ENCODE measurements at places on chromosomes 2 and 18.

DNA sequence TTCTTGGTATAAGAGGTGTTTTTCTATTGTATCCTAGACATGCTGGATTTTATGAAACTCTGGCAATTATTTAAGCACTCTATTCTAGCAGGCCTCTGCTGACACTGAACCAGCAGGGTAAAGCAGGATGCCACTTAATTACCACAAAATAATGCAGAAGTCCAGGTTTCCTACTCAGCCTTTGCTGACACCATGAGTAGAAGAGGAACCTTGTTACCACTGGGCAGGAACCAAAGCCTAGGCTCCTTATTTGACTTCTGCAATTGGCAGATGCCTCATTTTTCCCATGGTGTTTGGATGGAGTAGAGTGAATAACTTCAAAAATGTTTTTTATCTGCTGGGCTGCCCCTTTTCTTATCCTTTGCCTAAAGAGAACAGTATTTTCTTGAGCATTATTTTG is 60.8 kb downstream of the THNSL2 start:
- no peak for DNase-seq

DNA sequence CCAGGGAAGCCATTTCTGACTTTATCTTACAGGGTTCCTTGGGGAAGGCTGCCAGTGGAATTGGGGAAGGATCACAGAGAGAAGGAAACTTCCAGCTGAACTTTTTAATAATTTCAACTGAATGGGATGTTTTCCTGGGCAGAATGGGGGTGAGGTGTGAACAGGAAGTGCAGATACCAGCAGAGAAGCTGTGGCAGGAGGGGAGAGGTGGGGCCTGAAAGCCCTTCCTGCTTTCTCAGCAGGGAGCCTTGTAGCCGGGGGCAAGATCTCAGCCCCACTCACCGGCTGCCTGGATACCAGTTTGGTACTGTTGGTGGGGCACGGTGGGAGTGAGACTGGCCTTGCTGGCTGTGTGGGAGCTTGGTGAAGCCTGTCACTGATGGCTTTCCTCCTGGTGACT is 170.5 kb downstream of the ZBTB7C start:
- DNase-seq, result no peak

DNA sequence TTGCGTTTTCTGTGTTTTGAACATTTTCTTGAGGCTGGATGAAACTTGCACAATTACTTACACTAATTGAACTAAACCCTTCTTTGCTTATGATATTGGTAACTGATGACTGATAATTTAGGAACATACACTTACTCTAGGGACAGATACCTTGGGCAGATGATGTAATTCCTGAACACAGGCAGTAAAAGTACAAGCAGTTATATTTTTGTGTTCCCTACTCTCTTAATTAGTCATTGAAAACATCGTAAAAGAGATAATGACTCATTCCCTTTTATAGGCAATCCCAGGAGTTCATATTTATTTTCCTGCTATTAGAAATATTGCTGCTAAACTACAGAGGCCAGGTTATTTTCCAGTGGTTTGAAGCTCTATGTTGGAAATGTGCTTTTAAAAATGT is 46.4 kb downstream of the CCDC85A start:
- no peak for DNase-seq

DNA sequence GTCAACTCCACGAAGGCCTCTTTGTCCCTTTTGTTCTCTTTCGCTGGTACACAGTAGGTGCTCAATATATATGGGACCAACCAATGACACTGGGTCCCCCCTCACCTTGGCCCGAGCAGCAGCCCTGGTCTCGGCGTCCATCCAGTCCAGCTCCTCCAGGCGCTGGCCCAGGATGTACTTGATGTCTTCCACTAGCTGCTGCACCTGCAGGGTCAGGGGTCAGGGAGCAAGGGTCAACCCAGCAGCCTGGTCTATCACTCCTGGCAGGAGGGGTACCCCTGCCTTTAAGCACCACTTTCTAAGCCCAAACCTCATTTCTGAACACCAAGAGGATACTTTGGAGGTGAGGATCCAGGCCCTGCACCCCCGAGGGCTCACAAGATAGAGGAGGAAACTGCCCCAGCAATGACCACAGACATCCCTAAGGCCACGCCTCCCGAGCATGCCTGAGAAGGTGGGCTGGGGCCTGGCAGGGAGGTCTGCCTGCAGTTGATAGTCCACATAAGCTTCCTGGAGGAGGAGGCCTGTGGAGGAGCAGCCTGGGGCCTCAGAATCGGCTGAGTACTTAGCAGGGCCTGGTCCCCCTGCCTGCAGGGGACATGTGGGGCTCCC is 4.2 kb downstream of the ECEL1 start:
- DNase-seq, result no peak

GRCh38 chr18:56807901-56808300 is 156.7 kb downstream of the WDR7 start:
- no peak for DNase-seq

GRCh38 chr2:88216641-88217040 is 46.5 kb downstream of the THNSL2 start:
- no peak for DNase-seq

GRCh38 chr2:12155303-12156051 is 409.0 kb downstream of the LPIN1 start:
- DNase-seq, result no peak

GRCh38 chr18:56124186-56124585 is 514.2 kb downstream of the TXNL1 start:
- DNase-seq, result no peak

DNA sequence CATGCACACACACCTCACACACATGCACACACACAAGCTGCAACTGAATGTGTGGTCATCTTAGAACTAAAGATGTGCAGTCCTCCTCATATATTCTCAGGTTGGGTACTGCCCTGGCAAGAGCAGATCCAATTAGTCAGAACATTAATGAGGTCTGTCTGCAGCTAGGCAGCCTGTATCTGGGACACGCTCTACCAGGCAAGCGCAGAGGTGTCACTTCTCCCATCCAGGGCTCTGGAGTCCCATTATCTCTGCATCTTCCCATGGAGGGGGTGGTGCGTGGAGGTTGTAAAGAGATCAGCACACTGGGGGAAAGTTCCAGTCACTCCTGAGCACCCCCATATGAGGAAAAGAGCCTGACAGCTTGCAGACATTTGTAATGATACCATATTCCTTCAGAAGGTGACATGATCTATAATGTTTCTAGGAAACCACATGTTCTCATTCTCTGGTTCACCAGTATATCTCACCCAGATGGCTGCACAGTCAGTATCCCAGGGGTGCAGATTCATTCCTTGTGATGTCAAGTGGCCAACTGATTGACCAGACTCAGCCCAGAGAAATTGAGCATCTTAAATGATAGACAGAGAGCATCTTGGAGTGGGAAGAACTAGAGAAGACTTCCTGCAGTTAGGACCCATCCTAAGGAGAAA is 95.4 kb downstream of the RTN4 start:
- peak; percentile 31 for DNase-seq

DNA sequence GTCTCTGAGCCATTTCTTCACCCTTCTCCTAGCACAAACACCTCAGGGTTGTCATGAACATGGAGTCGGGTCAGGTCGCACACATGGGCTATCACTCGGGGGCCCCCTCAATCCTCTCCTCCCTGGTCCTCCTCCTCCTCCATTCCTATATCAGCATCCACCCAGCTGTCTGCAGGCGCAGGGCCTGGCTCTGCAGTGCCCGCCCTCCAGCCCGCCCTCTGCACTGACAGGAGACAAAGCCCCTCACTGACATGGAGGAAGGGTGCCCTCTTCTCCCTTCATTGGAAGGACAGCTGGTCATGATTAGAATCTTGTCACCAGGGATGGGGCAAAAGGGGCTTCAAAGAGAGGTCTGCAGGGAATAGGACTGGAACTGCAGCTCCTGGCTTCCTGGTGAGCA is 21.7 kb downstream of the HS1BP3 start:
- no peak for DNase-seq

DNA sequence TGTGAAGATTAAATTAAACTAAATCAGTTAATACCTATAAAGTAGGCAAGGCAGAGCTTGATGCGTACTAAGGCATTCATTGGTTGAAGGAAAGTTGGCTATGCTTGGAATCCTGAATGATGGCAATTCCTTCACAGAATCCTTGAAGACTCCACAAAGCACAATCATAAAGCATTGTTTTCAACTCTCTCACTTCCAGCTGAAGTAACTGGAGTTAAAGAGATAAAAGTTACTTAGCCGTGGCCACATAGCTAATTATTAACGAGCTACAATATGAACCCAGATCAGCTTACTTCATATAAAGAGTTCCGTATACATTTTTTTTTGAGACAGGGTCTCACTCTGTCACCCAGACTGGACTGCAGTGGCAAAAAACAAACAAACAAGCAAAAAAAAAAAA is 483.9 kb upstream of the DDX18 start:
- DNase-seq, result no peak

GRCh38 chr2:143399631-143400069 is 270.4 kb downstream of the ARHGAP15 start:
- no peak for DNase-seq

DNA sequence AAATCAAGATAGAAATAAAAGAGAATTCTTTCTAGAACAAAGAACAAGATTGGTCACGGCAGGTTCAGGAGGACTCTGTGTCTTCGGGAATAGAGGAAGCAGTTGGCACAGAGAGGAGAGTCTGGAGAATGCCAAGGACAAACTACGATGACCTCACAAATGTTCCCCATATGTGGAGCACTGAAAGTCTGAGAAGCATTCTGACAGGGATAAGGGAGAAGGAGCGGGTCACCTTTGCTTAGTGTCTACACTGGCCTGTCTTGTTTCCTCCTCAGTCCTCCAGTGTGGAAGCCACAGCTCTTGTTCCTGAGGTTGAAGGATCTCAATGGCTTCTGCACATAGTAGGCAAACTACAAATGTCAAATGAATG is 338.8 kb downstream of the MYCN start:
- DNase-seq, result no peak
